Gastrocnemius medialis (tissue), 4 donors: ENCODE measurements at places on chromosomes 12 and 14. TPM values are rescaled to one million over a fixed set of nuclear protein-coding genes. Genes with fewer than 3 reads are reported as not detected.

The KRT8 gene
- 3.1 TPM for total RNA-seq

- H3K27me3 ChIP-seq, result peaks cover 11% of the 10 kb centered on the region
- peak; percentile 85 for DNase-seq
- H3K4me3 ChIP-seq, result peak overlapping the region; percentile 85
- H3K27ac ChIP-seq, result peak overlapping the region; percentile 76
Observed at GRCh38 chr12:82685790-82686167, 927 bp upstream of the TMTC2 start.

GRCh38 chr12:49631336-49631907, 8.1 kb downstream of the PRPF40B start:
- peaks cover 2% of the 10 kb centered on the region for H3K4me1 ChIP-seq
- H3K27ac ChIP-seq, result no peak overlapping the region
- no peak overlapping the region for H3K4me3 ChIP-seq
- DNase-seq, result no peak
- no peaks in the 10 kb centered on the region for H3K27me3 ChIP-seq

DNA sequence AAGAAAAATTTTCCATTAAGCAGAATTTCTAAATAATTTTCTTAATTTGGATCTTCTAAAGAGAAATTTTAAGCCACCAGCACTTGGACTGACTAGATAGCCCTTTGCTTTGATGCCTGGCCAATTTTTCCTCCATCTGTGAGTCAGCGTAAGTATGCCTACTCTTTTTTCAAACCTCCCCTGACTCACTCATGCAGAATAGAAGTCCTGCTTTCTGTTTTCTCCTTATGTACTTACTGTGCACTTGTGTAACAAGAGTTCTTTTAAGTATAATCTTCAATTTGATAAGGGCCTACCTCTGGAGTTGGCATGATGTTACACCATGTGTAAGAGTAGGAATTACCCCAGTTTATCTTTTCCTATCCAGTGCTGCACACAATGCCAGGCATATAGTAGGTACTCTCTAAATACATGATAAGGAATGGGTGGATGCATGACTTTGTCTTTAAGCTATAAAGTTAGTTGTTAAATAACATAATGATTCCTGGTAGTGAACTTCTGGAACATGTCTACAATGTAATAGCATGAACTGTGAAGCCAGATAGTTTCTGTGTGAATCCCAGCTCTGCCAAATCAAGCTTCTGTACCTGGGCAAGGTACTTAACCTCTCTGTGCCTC, 329.6 kb downstream of the TMTC2 start:
- H3K36me3 ChIP-seq, result no peaks in the 10 kb centered on the region
- peak; percentile 19 for DNase-seq
- no peak overlapping the region for H3K27ac ChIP-seq
- H3K4me3 ChIP-seq, result peak overlapping the region; percentile 42

- no peak overlapping the region for H3K4me3 ChIP-seq
- no peaks in the 10 kb centered on the region for H3K27me3 ChIP-seq
- no peaks in the 10 kb centered on the region for H3K36me3 ChIP-seq
- H3K4me1 ChIP-seq, result no peaks in the 10 kb centered on the region
- no peak for DNase-seq
Observed at GRCh38 chr12:98037401-98038140, 477.8 kb upstream of the TMPO start.

GRCh38 chr12:28068467-28068866, 95.9 kb upstream of the PTHLH start:
- no peaks in the 10 kb centered on the region for H3K27me3 ChIP-seq
- no peak overlapping the region for H3K4me3 ChIP-seq
- H3K4me1 ChIP-seq, result no peaks in the 10 kb centered on the region
- H3K36me3 ChIP-seq, result no peaks in the 10 kb centered on the region

The FBRSL1 gene
- total RNA-seq, result 8.4 TPM

The HPD gene
- total RNA-seq, result 2.0 TPM

The PPM1H gene
- 3.4 TPM for total RNA-seq

The PPP4R4 gene
- not detected for total RNA-seq

DNA sequence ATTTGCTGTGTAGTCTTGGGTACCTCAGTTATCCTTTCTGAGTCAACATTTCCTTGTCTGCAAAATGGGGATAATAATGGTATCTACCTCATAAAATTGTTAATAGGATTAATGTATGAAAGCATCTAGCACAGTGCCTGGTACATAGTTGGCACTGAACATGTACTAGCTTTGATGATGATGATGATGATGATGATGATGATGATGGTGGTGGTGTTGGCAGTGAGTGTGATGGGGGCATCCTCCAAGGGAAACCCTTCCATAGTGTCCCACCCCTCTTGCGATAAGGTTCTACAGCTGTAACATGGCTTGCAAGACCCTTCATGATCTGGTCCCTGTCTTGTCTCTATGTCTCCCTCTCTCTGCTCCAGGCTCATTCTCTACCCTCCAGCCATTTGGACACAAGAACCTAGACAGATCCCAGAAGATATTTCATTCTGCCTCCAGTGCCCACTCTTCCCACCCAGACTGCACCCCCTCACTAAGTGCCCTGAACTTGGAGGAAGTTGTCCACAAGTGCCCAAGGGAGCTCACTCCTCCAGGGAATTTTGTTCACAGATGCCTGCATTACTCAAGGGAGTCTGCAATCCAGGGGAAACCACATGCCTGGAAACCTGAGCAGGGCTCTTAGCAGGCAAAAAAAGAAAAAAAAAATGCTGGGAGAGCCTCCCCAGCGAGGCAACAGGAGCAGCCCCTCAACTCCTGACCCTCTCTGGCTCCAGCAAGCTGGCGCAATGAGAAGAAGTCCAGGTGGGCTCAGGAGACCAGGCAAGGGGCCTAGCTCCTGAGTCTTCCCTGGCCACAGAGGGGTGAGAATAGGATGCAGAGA, 10.1 kb upstream of the BDKRB1 start:
- H3K27ac ChIP-seq, result no peak overlapping the region
- no peaks in the 10 kb centered on the region for H3K4me1 ChIP-seq
- no peak overlapping the region for H3K4me3 ChIP-seq
- no peaks in the 10 kb centered on the region for H3K36me3 ChIP-seq
- no peaks in the 10 kb centered on the region for H3K27me3 ChIP-seq
- DNase-seq, result no peak

- H3K27ac ChIP-seq, result no peak overlapping the region
- peaks cover 20% of the 10 kb centered on the region for H3K27me3 ChIP-seq
- H3K4me1 ChIP-seq, result no peaks in the 10 kb centered on the region
- no peak overlapping the region for H3K4me3 ChIP-seq
- no peak for DNase-seq
Observed at GRCh38 chr14:69547701-69548348, 26.8 kb downstream of the CCDC177 start.

DNA sequence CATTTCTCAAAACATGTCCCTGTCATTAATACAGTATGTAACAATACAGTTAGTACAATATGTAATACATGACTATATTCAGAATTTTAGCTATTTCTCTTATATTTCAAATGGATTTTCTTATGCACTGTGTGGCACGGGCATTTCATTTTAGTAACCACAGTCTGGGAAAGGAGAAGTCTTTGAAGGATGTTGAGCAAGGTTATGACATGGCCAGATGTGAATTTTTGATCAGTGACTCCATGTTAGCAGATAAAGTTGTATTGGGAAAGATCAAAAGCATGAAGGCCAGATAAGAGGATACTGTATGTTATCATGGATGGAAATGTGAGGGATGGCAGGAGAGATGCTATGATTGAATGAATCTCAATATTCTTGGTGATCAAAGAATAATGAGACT, 285.2 kb downstream of the NAV3 start:
- H3K27ac ChIP-seq, result no peak overlapping the region
- H3K27me3 ChIP-seq, result no peaks in the 10 kb centered on the region
- no peaks in the 10 kb centered on the region for H3K4me1 ChIP-seq
- no peak for DNase-seq
- H3K4me3 ChIP-seq, result no peak overlapping the region
- H3K36me3 ChIP-seq, result no peaks in the 10 kb centered on the region

The GLS2 gene
- total RNA-seq, result 0.53 TPM

DNA sequence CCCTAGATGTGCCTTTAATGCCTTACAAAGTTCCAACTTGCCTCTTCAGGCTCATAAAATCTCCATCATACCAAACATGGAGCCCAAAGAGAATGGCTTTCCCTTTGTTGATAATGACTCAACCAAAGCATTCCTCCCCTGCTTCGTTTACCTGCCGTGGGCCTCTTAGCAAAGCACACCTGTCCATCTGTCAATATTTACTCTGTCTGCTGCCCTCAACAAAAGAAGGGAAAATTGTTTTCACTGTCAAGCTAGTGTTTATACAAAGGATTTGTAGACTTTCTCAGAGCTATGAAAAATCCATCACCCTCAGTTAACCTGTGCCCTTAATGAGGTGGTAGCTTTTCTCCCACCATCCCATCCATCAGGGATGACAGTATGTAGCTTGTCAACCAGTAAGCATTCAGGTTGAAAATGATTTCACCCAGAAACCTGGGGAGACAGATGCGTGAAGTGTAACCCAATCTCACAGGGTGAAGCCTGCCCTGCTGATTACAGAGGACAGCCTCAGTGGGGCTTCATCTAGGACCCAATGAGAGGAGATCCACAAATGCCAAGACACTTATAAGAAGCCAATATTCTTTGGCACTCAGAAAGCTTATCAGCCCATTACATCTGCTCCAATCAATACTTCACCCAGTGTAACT, 278.1 kb downstream of the NUAK1 start:
- no peak overlapping the region for H3K4me3 ChIP-seq
- DNase-seq, result no peak
- H3K36me3 ChIP-seq, result no peaks in the 10 kb centered on the region
- H3K27me3 ChIP-seq, result no peaks in the 10 kb centered on the region

DNA sequence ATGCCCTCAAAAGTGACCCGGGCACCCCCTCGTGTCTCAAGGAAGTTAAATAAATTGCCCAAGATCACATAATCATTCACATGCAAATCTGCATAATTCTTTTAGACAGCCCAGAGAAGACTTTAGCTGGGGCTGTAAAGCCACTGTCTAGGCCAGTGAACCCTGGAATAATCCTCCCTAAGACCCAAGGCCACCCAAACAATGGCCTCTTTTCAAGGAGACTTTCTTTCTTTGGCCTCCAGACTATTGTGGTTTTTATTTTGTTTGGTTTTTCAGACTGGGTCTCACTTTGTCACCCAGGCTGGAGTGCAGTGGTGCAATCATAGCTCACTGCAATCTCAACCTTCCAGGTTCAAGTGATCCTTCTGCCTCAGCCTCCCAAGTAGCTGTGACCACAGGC, 10.6 kb downstream of the SVOP start:
- no peaks in the 10 kb centered on the region for H3K27me3 ChIP-seq
- H3K4me3 ChIP-seq, result no peak overlapping the region
- no peak for DNase-seq

DNA sequence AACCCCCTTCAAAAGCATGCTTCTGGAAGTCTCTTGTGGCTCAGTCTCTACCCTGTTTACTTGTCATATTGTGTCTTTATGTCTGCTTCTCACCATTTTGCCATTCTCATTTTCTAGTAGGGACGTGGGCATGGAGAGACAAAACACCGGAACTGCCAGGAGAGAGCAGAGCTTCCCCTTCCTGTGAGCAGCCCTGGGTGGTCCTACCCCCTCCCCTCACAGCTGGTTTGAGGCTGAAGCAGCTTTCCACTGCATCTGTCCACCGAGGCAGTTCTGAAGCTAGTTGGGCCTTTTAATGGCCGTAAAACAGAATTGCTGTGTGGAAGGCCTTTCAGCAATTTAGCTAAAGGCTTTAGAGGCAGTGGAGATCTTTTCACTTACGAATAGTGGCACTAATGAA, 77.0 kb downstream of the PELI2 start:
- H3K4me3 ChIP-seq, result no peak overlapping the region
- H3K27me3 ChIP-seq, result no peaks in the 10 kb centered on the region
- no peaks in the 10 kb centered on the region for H3K36me3 ChIP-seq
- H3K27ac ChIP-seq, result peak overlapping the region; percentile 3
- peaks cover 24% of the 10 kb centered on the region for H3K4me1 ChIP-seq
- DNase-seq, result no peak

The SYNDIG1L gene
- total RNA-seq, result not detected

GRCh38 chr12:114406316-114406983, 506 bp upstream of the TBX5 start:
- DNase-seq, result no peak
- peaks cover 4% of the 10 kb centered on the region for H3K4me1 ChIP-seq
- H3K27ac ChIP-seq, result no peak overlapping the region
- H3K36me3 ChIP-seq, result no peaks in the 10 kb centered on the region

The JAG2 gene
- 15.8 TPM for total RNA-seq

- no peak for DNase-seq
- no peaks in the 10 kb centered on the region for H3K4me1 ChIP-seq
- H3K27me3 ChIP-seq, result no peaks in the 10 kb centered on the region
- H3K27ac ChIP-seq, result no peak overlapping the region
Observed at GRCh38 chr12:16074894-16075293, 163.8 kb downstream of the DERA start.

DNA sequence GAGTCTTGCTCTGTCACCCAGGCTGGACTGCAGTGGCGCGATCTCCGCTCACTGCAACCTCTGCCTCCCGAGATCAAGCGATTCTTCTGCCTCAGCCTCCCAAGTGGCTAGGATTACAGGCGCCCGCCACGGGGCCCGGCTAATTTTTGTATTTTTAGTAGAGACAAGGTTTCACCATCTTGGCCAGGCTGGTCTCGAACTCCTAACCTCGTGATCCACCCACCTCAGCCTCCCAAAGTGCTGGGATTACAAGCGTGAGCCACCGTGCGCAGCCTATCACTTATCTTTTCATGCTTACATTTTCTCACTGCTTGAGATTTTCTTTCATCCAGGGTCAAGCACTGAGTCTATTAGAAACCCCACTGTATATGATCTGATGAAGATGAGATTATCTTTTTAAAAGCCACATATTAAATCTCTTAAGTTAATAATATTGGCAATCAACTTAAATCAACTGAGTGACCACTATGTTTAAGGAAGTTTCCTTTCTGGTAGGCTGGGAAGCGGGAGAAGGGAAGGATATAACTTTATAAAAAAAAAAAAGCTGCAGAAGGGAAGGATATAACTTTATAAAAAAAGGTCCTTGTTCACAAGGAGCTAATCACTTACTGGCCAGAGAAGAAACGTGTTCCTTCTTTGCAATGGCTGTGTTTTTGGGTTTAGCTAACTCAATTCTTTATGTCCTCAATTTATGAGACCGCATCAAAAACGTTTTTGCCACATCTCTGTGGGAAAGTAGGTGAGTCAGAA, 1.3 kb upstream of the MDM2 start:
- H3K36me3 ChIP-seq, result no peaks in the 10 kb centered on the region
- H3K27ac ChIP-seq, result peak overlapping the region; percentile 99
- no peaks in the 10 kb centered on the region for H3K27me3 ChIP-seq
- DNase-seq, result no peak

DNA sequence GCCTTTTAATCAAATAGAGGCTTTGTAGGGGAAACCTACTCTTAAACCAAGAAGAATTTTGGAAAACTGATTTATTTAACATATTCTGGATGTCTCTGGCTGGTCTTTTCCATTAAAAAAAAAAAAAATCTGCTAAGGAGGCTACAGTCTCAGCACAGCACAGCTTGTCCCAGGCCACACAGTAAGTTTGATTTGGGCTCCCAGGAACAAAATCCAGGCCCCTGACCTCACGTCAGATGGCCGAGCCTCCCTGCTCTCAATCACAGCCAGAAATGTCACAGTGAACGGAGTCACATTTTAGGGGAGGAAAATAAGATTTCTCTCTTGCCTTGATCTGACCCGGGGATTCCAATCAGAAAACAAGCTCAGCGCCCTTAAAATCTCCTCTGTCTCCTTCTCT, 72.9 kb upstream of the TBX5 start:
- H3K36me3 ChIP-seq, result no peaks in the 10 kb centered on the region
- no peak overlapping the region for H3K27ac ChIP-seq
- H3K4me1 ChIP-seq, result no peaks in the 10 kb centered on the region
- H3K27me3 ChIP-seq, result peaks cover 54% of the 10 kb centered on the region
- DNase-seq, result no peak

The LBHD2 gene
- not detected for total RNA-seq
